ENCODE measurements at places on chromosomes 3 and 15. TPM values are rescaled to one million over a fixed set of nuclear protein-coding genes. Genes with fewer than 3 reads are reported as not detected.
A peak's percentile ranks its signal among the peaks of the same experiment; 100 is the strongest.

TEX55 gene
- total RNA-seq: not detected

FGD5 gene
- total RNA-seq: not detected

USP50 gene
- not detected for total RNA-seq

INAFM2 gene
- total RNA-seq: 101 TPM

CACNA2D3 gene
- not detected for total RNA-seq

PPP1R14D gene
- total RNA-seq: not detected

CCDC39 gene
- not detected for total RNA-seq

GRCh38 chr15:74787251-74788041, 5.6 kb downstream of the CSK start:
- H3K27ac ChIP-seq: no peak overlapping the region
- peaks cover 41% of the 10 kb centered on the region for H3K4me1 ChIP-seq
- peaks cover 12% of the 10 kb centered on the region for H3K36me3 ChIP-seq
- no peaks in the 10 kb centered on the region for H3K27me3 ChIP-seq
- DNase-seq: peak; percentile 42
- H3K4me3 ChIP-seq: no peak overlapping the region

DNA sequence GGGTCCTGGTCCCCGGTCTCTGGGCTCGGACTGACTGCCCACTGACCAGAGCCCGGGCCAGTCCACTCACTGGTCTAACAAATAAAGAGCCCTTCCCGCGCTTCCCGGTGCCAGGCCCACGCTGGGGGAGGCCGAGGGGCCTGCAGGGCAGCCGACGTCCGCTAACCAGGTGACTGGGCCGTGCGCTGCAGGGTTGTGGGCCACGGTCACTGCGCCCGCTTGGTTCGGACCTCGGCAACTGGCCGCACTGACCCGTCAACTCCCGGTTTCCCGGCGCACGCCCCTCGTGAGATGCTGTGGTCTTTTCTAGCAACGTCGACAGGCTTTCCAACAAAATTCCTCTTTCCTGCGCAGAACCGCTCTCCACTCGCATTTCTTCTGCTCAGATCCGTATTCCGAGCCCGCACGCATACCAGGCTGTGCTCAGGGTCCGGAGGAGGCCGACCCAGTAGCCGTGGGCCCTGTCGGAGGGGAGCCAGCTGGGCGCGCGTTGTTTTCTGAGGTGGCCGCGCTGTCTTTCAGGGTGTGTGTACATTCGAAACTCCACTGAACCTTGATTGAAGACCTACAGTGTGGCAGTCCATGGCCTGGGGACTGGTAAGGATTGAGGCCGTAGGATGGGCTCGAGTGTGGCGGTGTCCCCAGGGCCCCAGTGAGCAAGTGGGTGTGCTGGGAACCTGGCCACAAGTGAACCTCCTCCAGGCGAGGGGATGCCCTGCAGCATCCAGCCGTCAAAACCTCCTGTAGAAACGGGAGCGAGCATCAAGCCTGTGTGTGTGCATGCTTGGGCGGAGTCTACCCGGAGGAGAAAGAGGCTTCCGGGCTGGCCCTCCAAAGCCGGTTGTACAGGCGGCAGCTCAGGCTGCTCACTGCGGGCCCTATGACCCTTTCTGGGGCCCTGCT, 875 bp upstream of the NT5DC2 start:
- H3K4me3 ChIP-seq: peak overlapping the region; percentile 86
- peaks cover 9% of the 10 kb centered on the region for H3K36me3 ChIP-seq
- DNase-seq: no peak
- H3K4me1 ChIP-seq: peaks cover 31% of the 10 kb centered on the region
- H3K27me3 ChIP-seq: no peaks in the 10 kb centered on the region

GRCh38 chr15:93087825-93088199, 1.2 kb downstream of the RGMA start:
- H3K4me1 ChIP-seq: peaks cover 15% of the 10 kb centered on the region
- H3K4me3 ChIP-seq: peak overlapping the region; percentile 29
- no peak overlapping the region for H3K27ac ChIP-seq
- H3K36me3 ChIP-seq: no peaks in the 10 kb centered on the region
- no peak for DNase-seq

DNA sequence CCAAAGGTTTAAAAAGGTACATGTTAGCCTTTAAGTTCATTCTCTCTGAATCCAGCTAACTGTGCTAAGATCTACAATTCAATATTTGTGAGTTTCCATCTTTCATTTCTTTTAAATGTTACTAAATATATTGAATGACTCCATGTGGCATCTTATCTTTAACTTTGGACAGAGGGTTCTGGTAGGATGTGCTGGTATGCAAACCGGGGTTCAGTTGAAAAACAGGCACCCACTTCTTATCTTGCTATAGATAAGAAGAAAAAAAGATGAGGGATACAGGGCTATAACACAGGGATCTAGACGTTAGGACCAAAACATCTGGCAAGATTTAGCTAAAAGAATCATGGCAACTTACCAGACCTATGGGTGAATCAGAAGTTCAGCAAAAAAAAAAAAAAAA, 538.3 kb downstream of the EDEM1 start:
- DNase-seq: no peak
- no peak overlapping the region for H3K27ac ChIP-seq
- H3K4me3 ChIP-seq: no peak overlapping the region
- no peaks in the 10 kb centered on the region for H3K27me3 ChIP-seq

- peaks cover 23% of the 10 kb centered on the region for H3K4me1 ChIP-seq
- DNase-seq: no peak
- no peaks in the 10 kb centered on the region for H3K36me3 ChIP-seq
- no peaks in the 10 kb centered on the region for H3K27me3 ChIP-seq
Observed at GRCh38 chr15:93178371-93178770, 89.4 kb upstream of the RGMA start.

DNA sequence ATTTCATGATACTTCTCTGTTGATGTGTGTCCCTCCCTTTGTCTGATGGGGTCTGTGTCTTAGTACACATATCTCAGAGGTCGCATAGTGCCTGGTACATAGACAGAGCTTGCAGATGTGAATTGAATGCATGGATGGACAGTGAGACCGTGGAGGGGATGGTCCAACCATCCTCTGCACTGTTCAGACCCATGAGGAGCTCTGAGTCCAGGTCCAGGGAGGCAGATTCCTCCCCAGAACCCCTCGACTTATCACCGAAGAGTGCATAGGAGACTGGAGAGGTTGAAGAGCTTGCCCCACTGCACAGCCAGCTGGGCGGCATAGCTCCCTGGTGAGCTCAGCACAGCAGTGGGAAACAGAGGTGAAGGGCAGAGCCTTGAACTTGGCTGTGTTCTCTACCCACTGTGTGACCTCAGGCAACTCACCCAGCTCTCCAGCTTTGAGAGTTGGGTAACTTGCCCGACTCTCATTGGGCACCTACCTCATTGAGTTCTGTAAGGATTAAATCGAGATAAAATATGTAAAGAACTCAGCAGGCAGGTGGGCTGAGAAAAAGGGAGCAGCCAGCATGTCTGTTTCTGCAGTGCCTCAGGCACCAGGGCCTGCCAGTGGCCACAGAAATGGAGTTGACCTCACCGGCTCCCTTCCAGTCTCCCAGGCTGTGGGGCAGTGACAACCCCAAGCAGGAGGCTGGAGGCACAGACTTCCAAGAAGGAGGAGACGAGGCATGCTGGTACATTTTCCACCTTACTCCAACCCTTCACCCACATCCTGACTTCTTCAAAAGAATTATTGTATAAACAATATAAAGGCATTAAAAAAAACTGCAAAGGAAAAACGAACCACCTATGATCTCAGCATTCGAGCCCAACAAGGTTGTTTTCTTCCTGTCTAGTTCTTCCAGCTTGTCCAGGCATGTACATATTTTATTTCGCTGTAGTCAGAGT, 54.1 kb upstream of the TFRC start:
- H3K4me3 ChIP-seq: no peak overlapping the region
- no peaks in the 10 kb centered on the region for H3K4me1 ChIP-seq
- no peaks in the 10 kb centered on the region for H3K27me3 ChIP-seq
- H3K27ac ChIP-seq: no peak overlapping the region
- H3K36me3 ChIP-seq: no peaks in the 10 kb centered on the region

GRCh38 chr15:72197041-72197459, 537 bp downstream of the GRAMD2A start:
- H3K36me3 ChIP-seq: peaks cover 43% of the 10 kb centered on the region
- DNase-seq: no peak
- H3K4me1 ChIP-seq: peaks cover 10% of the 10 kb centered on the region
- H3K27ac ChIP-seq: no peak overlapping the region
- H3K4me3 ChIP-seq: peak overlapping the region; percentile 33
- H3K27me3 ChIP-seq: no peaks in the 10 kb centered on the region

GRCh38 chr15:48794697-48795134, 16.2 kb downstream of the CEP152 start:
- H3K27ac ChIP-seq: peak overlapping the region; percentile 49
- no peaks in the 10 kb centered on the region for H3K27me3 ChIP-seq
- peaks cover 27% of the 10 kb centered on the region for H3K4me1 ChIP-seq
- DNase-seq: no peak
- peaks cover 46% of the 10 kb centered on the region for H3K36me3 ChIP-seq

DNA sequence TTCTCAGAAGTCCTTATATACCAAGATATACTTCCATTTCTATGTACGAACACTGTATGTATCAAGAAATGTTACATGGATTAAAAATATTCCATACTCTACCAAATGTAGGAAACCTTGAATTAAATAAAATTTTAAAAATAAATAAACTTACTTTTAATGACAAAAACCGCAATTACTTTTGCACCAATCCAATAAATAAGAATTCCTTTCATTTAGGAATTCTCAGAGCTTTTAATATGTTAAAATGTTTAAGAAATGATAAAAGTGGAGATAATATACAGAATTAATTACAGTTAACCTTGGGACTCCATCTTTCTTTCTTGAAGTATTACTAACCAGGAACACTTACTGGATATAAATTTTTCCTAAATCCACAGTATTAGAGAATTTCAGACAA, 272.7 kb downstream of the CNTN6 start:
- H3K27ac ChIP-seq: no peak overlapping the region
- H3K36me3 ChIP-seq: no peaks in the 10 kb centered on the region
- H3K4me3 ChIP-seq: no peak overlapping the region
- H3K27me3 ChIP-seq: no peaks in the 10 kb centered on the region

- H3K36me3 ChIP-seq: no peaks in the 10 kb centered on the region
- no peak overlapping the region for H3K4me3 ChIP-seq
- no peaks in the 10 kb centered on the region for H3K4me1 ChIP-seq
- no peak overlapping the region for H3K27ac ChIP-seq
- no peak for DNase-seq
- H3K27me3 ChIP-seq: no peaks in the 10 kb centered on the region
Observed at GRCh38 chr15:23998056-23998455, 311.0 kb upstream of the NDN start.

GRCh38 chr3:29552051-29552450, 271.2 kb downstream of the RBMS3 start:
- no peak overlapping the region for H3K4me3 ChIP-seq
- H3K27ac ChIP-seq: no peak overlapping the region
- H3K4me1 ChIP-seq: peaks cover 15% of the 10 kb centered on the region
- peaks cover 9% of the 10 kb centered on the region for H3K36me3 ChIP-seq
- H3K27me3 ChIP-seq: no peaks in the 10 kb centered on the region

GRCh38 chr15:48855501-48856440, 22.2 kb upstream of the EID1 start:
- peak overlapping the region; percentile 83 for H3K27ac ChIP-seq
- no peaks in the 10 kb centered on the region for H3K27me3 ChIP-seq
- no peak overlapping the region for H3K4me3 ChIP-seq
- DNase-seq: peak; percentile 68

GRCh38 chr3:126994661-126995245, 11.8 kb downstream of the PLXNA1 start:
- H3K27me3 ChIP-seq: no peaks in the 10 kb centered on the region
- no peaks in the 10 kb centered on the region for H3K4me1 ChIP-seq
- no peak for DNase-seq
- H3K36me3 ChIP-seq: peaks cover 54% of the 10 kb centered on the region
- H3K27ac ChIP-seq: no peak overlapping the region
- H3K4me3 ChIP-seq: no peak overlapping the region

GRCh38 chr3:69825446-69825845, 86.2 kb downstream of the MITF start:
- no peak for DNase-seq
- H3K27me3 ChIP-seq: no peaks in the 10 kb centered on the region
- no peaks in the 10 kb centered on the region for H3K36me3 ChIP-seq
- peaks cover 17% of the 10 kb centered on the region for H3K4me1 ChIP-seq
- H3K27ac ChIP-seq: no peak overlapping the region
- H3K4me3 ChIP-seq: no peak overlapping the region

DNA sequence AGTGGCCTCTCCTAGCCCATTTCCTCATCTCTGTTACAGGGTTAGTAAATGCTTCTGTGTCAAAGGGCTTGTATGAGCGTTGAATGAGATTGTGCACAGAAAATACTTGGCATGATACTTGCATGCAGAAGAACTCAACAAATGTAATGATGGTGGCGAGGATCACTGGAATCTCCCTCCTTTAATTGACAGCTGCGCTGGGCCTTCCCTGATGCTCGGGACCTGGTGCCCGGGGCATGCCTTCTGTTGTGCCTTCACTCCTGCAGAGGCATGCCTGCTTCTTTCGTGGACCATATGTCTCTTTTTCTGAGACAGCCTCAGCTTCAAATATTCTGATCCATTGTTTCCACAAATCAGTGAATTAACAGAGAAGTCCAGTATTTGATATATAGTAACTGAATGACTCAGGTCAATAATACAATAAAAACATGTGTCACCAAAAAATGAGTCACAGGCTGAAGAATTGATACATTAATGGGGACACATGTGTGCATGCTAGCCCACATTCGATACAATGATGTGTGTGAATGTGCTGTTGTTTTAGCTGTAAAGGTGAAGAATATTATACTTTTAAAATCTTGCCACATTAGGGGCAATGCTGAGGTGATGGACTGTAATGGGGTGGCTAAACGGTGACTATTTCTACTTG, 243.3 kb upstream of the TBL1XR1 start:
- no peak overlapping the region for H3K4me3 ChIP-seq
- H3K4me1 ChIP-seq: peaks cover 34% of the 10 kb centered on the region
- H3K36me3 ChIP-seq: no peaks in the 10 kb centered on the region
- no peak overlapping the region for H3K27ac ChIP-seq
- DNase-seq: no peak

DNA sequence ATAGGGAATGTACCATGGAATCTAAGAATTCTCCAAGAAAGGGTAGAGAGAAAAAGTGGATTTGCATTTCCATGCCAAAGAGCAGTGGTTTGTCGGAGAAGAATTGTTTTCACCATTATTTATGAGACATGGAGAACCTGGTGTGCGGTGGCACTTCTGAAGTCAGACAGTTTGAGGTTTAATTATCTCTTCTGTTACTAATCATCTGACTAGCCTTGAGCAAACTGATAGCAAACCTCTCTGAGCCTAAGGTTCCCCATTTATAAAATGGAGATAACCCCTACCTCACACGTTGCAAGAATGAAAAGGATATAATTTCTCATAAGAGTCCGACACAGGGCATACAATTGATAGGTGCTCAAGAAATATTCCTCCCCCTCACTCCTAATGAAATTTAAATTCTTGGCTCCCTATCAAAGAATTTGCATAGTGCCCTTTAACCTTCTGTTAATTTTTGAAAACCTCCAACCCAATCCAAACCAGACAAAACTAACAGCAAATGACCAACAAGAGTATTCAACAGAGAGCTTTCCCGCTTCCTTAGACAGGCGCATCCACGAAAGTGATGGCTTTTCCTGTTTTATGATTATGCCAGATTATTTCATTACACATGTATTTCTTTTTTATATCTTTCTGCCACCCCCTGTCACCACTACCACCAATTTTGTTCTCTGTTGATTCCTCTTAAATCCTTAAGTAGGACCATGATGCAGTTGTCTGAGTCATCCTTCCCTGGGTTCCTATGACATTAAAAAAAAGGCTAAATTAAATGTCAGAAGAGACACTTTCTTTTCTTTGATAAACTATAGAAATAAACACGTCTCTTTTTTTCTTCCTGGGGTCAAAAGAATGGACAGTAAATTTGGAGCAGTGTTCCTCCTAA, 28.5 kb downstream of the TMEM212 start:
- H3K36me3 ChIP-seq: no peaks in the 10 kb centered on the region
- peaks cover 46% of the 10 kb centered on the region for H3K4me1 ChIP-seq
- no peak overlapping the region for H3K4me3 ChIP-seq
- H3K27me3 ChIP-seq: no peaks in the 10 kb centered on the region

Data from SJSA1 (cell line).